ENCODE measurements at places on chromosomes 1 and 21.

DNA sequence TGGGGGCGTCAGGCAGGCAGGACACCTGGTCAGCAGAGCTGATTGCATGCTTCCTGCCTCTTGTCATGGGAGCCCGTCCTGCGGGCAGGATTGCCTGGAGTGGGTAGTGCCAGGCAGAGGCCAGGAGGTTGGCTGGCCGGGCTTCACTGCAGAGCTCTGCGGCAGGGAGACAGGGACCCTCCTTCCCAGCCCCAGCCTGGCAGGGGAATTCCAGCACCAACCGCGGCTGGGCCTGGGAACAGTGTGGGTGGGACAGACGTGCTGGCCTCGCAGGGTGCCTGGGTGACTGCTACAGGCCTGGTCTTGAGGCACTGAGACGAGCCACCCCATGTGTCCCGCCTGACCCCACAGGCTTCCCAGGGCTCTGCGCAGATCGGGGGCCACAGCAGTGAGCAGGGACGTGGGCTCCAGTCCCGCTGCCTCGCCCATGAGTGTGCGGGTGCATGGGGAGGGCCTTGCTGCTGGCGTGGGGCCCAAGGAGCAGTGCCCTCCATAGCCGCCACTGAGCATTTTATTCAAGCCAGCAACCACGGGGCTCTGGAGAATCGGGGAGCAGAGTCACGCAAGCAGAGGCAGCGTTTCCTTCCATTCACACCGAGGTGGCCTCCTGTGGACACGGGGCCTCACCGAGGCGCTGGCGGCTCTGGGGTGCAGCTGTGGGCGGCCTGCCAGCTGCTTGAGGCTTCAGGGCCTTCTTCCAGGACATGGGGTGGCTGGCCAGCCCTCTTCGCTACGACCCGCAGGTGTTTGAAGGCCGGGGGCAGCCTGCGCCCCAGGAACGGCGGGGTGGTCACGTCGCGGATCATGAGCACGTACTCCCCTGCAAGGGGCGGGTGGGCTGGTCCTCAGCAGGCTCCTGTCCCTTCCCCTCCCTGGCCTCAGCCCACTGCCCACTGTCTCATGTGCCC, 70.3 kb downstream of the MORN1 start:
- DNase-seq = no peak

GRCh38 chr1:214864896-214865688, 217.4 kb upstream of the KCNK2 start:
- DNase-seq = no peak

DNA sequence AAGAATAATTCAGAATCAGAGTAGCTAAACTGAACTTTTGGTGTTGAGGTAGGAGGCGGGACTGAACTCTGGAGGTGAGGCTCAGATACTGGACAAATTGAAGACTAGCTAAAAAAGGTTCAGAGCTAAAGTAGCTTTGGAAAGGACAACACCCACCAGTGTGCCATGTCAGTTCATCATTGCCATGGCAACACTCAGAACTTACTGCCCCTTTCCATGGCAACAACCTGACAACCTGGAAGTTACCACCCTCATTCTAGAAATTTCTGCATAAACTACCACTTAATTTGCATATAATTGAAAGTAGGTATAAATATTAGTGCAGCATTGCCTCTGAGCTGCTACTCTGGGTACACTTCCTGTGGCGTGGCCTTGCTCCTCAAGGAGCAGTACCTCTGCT, 30.3 kb upstream of the POGK start:
- no peak for DNase-seq

GRCh38 chr21:37770461-37770860, 145.8 kb downstream of the KCNJ6 start:
- no peak for DNase-seq
